ENCODE measurements at places on chromosomes 12 and 14.
A peak's percentile ranks its signal among the peaks of the same experiment; 100 is the strongest.

GRCh38 chr12:94165670-94166364, 17.4 kb downstream of the PLXNC1 start:
- H3K4me3 ChIP-seq: no peak overlapping the region
- no peak for DNase-seq
- H3K36me3 ChIP-seq: no peaks in the 10 kb centered on the region

- peak; percentile 76 for DNase-seq
- no peaks in the 10 kb centered on the region for H3K4me1 ChIP-seq
- H3K27ac ChIP-seq: no peak overlapping the region
These were observed 5.4 kb upstream of the RALGAPA1 start for GRCh38 chr14:35814371-35815005.

DNA sequence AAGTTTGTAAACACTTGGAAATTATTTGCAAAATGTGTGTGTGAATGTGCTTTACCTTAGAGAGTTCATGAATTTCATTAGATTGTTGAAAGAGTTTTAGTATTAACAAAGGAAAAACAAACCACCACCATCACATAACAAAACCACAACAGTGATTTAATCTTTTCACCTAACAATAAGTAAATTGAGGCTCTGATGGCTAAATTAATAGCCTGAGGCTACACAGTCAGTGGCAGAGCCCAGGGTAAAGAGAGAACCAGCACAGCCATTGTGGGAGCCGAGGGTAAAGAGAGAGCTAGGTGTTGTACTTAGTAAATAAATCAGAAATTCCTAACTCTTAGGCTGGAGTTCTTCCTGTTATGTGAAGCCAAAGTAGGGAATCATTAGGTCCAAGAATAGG, 51.2 kb upstream of the CAPRIN2 start:
- no peaks in the 10 kb centered on the region for H3K27me3 ChIP-seq
- no peak overlapping the region for H3K27ac ChIP-seq
- H3K36me3 ChIP-seq: peaks cover 30% of the 10 kb centered on the region
- DNase-seq: no peak
- peaks cover 4% of the 10 kb centered on the region for H3K4me1 ChIP-seq
- H3K4me3 ChIP-seq: no peak overlapping the region

- no peaks in the 10 kb centered on the region for H3K27me3 ChIP-seq
- no peak for DNase-seq
- no peaks in the 10 kb centered on the region for H3K4me1 ChIP-seq
- no peak overlapping the region for H3K27ac ChIP-seq
These were observed 393.4 kb upstream of the SEL1L start for GRCh38 chr14:81927070-81927469.

DNA sequence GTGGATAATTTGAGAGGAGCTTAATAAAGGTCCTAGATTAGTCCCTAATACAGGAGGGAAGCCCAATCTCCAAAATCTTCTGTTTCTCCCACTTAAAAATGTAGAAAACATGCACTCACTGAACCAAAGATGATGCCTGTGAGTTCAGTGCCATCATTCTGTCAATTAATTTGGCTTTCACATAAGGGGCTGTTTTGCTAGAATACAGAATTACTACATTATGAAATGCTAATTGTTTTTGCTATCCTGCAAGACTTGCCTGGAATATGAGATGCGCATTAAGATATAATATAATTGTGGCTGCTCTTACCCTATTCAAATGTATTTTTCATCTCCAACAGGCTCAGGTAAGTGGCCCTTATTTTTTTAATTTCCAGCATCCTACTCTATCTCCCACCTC, 111.7 kb downstream of the SEC23A start:
- no peak overlapping the region for H3K4me3 ChIP-seq
- DNase-seq: no peak
- H3K27ac ChIP-seq: no peak overlapping the region

DNA sequence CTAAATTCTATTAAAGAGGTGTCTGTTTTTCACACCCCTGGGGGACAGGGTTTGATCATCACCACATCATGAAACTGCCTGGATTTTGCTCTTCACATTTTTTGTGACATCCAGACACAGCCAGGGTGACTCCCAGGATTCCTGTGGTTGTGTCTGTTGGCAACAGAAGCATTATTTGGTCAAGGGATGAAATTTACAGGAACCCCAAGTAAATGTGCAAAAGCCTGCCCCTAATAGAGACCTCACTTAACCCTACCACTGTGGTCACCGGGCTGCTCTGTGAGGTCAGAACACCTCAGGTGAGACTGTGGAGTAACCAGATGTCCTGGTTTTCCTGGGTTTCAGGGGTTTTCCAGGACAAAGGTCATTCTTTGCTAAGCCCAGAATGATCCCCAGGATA, 103.8 kb downstream of the DAD1 start:
- DNase-seq: no peak
- H3K27ac ChIP-seq: no peak overlapping the region
- peaks cover 82% of the 10 kb centered on the region for H3K4me1 ChIP-seq
- no peaks in the 10 kb centered on the region for H3K36me3 ChIP-seq
- H3K4me3 ChIP-seq: no peak overlapping the region

GRCh38 chr12:41361738-41362137, 173.6 kb downstream of the PDZRN4 start:
- no peak overlapping the region for H3K4me3 ChIP-seq
- no peak overlapping the region for H3K27ac ChIP-seq
- no peaks in the 10 kb centered on the region for H3K36me3 ChIP-seq
- no peaks in the 10 kb centered on the region for H3K27me3 ChIP-seq
- peak; percentile 2 for DNase-seq

Data from nephron progenitor cell (in vitro differentiated cells).